ENCODE measurements at places on chromosomes 3 and 15.

- peak; percentile 35 for DNase-seq
Observed at GRCh38 chr3:167978071-167978470, 117.7 kb downstream of the GOLIM4 start.

DNA sequence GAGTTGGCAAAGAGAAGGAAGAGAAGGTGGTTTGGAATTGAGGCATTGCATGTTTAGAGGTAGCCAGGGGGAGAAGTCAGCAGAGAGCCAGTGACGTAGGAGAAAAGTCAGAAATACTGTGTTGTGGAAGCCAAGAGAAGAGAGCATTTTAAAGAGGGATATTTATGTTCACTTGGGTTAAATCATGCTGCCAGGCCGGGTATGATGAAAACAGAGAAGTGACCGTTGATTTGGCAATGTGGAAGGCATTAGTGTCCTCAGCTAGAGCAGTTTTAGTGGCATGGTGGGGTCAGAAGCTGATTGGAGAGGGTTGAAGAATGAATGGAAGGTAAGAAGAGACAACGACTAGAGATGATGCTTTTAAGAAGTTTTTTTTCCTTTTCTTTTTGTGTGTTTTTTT lies 24.5 kb downstream of the RASA2 start:
- DNase-seq = no peak

- no peak for DNase-seq
Observed at GRCh38 chr3:178856804-178857203, 214.8 kb downstream of the ZMAT3 start.

DNA sequence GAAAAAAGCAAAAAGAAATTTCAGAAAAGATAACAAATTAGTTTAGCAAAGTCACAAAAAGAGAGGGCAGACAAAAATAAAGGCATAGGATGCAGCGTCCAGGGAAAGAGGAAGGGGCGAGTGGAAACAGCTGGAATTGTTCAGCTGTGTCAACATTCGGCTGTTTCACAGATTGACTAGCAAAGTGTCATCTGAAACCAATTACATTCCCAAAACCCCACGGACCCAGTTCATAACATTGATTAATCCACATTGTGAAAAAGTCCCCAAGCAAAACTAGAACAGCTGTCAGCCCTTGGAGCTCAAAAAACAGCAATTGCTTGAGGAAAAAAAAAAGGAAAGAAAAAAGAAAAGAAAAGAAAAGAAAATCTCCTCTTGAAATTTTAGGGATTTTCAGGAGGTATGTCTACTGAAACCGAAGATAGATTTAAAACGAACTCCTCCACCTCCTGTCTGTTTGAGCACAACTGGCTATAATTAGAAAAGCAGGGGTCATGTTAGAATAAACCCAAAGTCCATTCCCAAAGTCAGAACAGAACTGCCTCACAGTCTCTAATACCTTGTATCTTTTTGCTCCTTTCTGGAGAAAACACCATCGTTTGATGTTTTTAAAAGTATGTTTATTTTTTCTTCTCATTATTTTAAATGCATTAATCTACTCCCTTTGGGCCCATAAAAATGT lies 159.6 kb downstream of the RORA start:
- no peak for DNase-seq
